Liver (tissue), 10 donors: ENCODE measurements at places on chromosomes 1 and 21. TPM values are rescaled to one million over a fixed set of nuclear protein-coding genes. Genes with fewer than 3 reads are reported as not detected.

- H3K4me1 ChIP-seq, result no peaks in the 10 kb centered on the region
- H3K4me3 ChIP-seq, result no peak overlapping the region
- H3K36me3 ChIP-seq, result no peaks in the 10 kb centered on the region
- H3K27ac ChIP-seq, result no peak overlapping the region
- DNase-seq, result no peak
Observed at GRCh38 chr1:2914702-2915101, 106.6 kb upstream of the ACTRT2 start.

Gene RAB3B
- 0.17 TPM for total RNA-seq

DNA sequence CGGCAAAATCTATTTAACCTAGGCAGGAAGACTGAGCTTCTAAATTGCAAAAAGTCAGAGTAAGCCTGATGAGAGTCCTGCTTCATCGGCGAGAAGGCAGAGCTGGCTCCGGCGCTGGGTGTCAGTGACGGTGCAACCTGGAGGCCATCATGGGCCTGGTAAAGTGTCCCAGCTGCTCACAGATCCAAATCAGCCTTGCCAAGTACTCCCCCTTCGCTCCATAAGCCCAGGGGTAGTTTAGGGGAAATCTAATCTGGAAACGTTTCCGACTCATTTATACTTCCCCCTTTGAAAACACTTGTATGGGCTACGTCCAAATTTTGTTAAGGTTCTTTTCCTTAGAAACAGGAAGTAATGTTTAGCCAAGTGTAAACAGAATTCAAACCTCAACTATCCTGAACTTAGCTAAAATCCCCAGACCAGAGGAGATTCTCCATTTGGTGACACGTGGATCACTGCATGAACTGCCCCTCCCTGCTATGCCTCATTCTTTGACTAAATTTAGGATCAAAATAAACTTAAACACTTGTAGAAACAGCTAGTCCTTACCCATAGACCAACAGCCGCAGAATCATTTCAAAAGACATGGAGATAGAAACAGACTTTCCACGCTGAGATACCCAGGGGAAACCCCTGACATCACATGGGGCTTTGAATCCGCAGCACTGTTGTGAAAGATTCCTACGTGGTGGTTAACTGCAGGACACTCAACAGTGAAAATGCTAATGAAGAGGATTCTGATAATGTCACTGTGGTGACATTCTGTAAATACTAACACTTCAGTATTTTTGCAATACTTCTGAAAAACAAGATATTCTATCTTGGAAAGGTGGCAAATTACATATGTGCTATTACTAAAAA lies 172.7 kb downstream of the TGFBR3 start:
- no peaks in the 10 kb centered on the region for H3K4me1 ChIP-seq
- no peaks in the 10 kb centered on the region for H3K27me3 ChIP-seq
- peaks cover 20% of the 10 kb centered on the region for H3K36me3 ChIP-seq
- H3K4me3 ChIP-seq, result no peak overlapping the region
- DNase-seq, result no peak

GRCh38 chr21:33618407-33618806 lies 23.1 kb downstream of the CRYZL1 start:
- no peak overlapping the region for H3K4me3 ChIP-seq
- H3K27ac ChIP-seq, result no peak overlapping the region
- no peaks in the 10 kb centered on the region for H3K4me1 ChIP-seq

- H3K27me3 ChIP-seq, result no peaks in the 10 kb centered on the region
- peaks cover 21% of the 10 kb centered on the region for H3K4me1 ChIP-seq
- peak overlapping the region; percentile 64 for H3K27ac ChIP-seq
- DNase-seq, result no peak
- no peaks in the 10 kb centered on the region for H3K36me3 ChIP-seq
Observed at GRCh38 chr1:225891229-225891972, 2.5 kb upstream of the LEFTY1 start.

- H3K27me3 ChIP-seq, result no peaks in the 10 kb centered on the region
- H3K4me3 ChIP-seq, result no peak overlapping the region
- H3K36me3 ChIP-seq, result no peaks in the 10 kb centered on the region
- H3K4me1 ChIP-seq, result peaks cover 4% of the 10 kb centered on the region
Observed at GRCh38 chr1:209625791-209626285, 26.4 kb downstream of the LAMB3 start.

- H3K4me3 ChIP-seq, result no peak overlapping the region
- H3K27me3 ChIP-seq, result no peaks in the 10 kb centered on the region
- peaks cover 12% of the 10 kb centered on the region for H3K4me1 ChIP-seq
Observed at GRCh38 chr21:34523019-34523555, 11.1 kb upstream of the KCNE1 start.

- no peaks in the 10 kb centered on the region for H3K4me1 ChIP-seq
- no peak overlapping the region for H3K4me3 ChIP-seq
Observed at GRCh38 chr1:191695865-191696264, 462.4 kb upstream of the RGS18 start.

- no peaks in the 10 kb centered on the region for H3K27me3 ChIP-seq
- peak within 1 kb of the TSS; percentile 82 for H3K4me3 ChIP-seq
- H3K4me1 ChIP-seq, result peaks cover 39% of the 10 kb centered on the region
- DNase-seq, result no peak
- peaks cover 5% of the 10 kb centered on the region for H3K36me3 ChIP-seq
Observed at GRCh38 chr1:156284112-156284511, at the start of gene TMEM79. TSS of gene TMEM79 (plus strand) at chr1:156284325. CDS start at chr1:156285227, 902 bp downstream.

DNA sequence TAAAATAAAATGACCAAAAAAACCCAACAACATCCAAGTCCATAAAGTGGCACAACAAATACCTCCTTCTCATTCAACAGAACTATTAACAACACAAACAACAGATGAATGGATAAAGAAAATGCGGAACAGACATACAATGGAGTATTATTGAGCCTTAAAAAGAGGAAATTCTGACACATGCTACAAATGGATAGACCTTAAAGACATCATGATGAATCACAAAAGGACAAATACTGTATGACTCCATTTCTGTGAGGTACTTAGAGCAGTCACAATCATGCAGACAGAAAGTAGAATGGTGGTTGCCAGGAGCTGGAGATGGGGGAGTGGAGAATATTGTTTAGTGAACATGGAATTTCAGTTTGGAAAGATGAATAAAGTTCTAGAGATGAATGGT lies 42.6 kb downstream of the EYA3 start:
- H3K4me3 ChIP-seq, result no peak overlapping the region
- H3K27ac ChIP-seq, result no peak overlapping the region
- H3K4me1 ChIP-seq, result no peaks in the 10 kb centered on the region
- H3K36me3 ChIP-seq, result peaks cover 10% of the 10 kb centered on the region
- no peaks in the 10 kb centered on the region for H3K27me3 ChIP-seq

Gene VASH2
- total RNA-seq, result 0.70 TPM

DNA sequence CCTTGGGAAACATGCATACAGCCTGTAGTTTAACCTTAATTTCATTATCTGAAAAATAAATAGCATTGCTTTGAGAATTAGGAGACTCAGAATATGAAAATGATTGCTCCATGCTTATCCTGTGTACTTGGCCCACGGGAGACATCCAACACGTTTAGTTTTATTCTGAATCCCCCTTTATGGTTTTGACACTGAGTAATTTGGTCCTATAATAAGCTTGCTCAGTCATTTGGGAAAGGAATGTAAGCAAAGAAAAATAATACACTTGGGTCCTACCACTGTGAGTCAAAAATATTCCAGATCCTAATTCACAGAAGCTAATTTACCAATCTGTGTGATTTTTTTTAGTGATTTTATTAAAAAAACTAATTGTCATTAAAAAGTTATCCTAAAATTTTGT lies 557.3 kb downstream of the USP25 start:
- no peaks in the 10 kb centered on the region for H3K27me3 ChIP-seq
- no peak overlapping the region for H3K27ac ChIP-seq
- H3K36me3 ChIP-seq, result no peaks in the 10 kb centered on the region
- DNase-seq, result no peak
- H3K4me3 ChIP-seq, result no peak overlapping the region

Gene DNM3
- total RNA-seq, result 1.3 TPM

GRCh38 chr1:154391086-154391770 lies 13.9 kb upstream of the IL6R start:
- no peaks in the 10 kb centered on the region for H3K4me1 ChIP-seq

Gene CHRM3
- total RNA-seq, result 0.09 TPM

GRCh38 chr1:110123224-110123623 lies 11.0 kb downstream of the UBL4B start:
- no peaks in the 10 kb centered on the region for H3K4me1 ChIP-seq
- H3K4me3 ChIP-seq, result no peak overlapping the region
- DNase-seq, result no peak
- H3K27me3 ChIP-seq, result no peaks in the 10 kb centered on the region
- no peaks in the 10 kb centered on the region for H3K36me3 ChIP-seq
- no peak overlapping the region for H3K27ac ChIP-seq

Gene CLIC4
- 40.7 TPM for total RNA-seq

Gene SPATC1L
- total RNA-seq, result 3.5 TPM

DNA sequence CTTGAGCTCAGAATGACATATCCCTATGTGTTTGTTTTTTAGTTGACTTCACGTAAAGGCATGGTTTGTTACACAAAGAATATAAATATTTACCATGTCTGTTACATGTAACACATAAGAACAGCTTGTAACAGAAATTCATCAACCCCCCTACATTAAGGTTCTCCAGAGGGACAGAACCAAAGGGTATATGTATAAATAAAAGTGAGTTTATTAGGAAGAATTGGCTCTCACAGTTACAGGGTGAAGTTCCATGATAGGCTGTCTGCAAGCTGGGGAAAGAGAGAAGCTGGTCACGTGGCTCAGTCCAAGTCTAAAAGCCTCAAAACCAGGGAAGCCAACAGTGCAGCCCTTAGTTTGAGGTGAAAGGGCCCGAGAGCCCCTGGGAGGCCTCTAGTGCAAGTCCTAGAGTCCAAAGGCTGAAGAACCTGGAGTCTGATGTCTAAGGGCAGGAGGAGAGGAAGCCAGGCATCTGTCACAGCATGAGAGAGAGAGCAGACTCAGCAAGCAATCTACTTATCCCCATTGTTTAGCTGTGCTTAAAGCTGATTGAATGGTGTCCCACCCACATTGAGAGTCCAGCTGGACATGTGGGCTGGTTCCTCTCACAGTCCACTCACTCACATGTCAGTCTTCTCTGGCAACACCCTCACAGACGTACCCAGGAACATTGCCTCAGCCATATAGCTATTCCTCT lies 15.8 kb downstream of the THRAP3 start:
- peaks cover 2% of the 10 kb centered on the region for H3K36me3 ChIP-seq
- peak; percentile 55 for DNase-seq
- no peaks in the 10 kb centered on the region for H3K27me3 ChIP-seq
- H3K4me1 ChIP-seq, result peaks cover 24% of the 10 kb centered on the region
- H3K27ac ChIP-seq, result peak overlapping the region; percentile 46

- no peaks in the 10 kb centered on the region for H3K27me3 ChIP-seq
- H3K4me1 ChIP-seq, result peaks cover 6% of the 10 kb centered on the region
- H3K36me3 ChIP-seq, result peaks cover 19% of the 10 kb centered on the region
- peak within 1 kb of the TSS; percentile 81 for H3K27ac ChIP-seq
- peak; percentile 85 for DNase-seq
Observed at GRCh38 chr1:161749509-161750407, at the start of gene DUSP12. TSS of gene DUSP12 (plus strand) at chr1:161749786. CDS start at chr1:161749802, 16 bp downstream.

GRCh38 chr1:230278871-230279582 lies 147.1 kb downstream of the PGBD5 start:
- no peak overlapping the region for H3K27ac ChIP-seq
- DNase-seq, result no peak
- no peaks in the 10 kb centered on the region for H3K4me1 ChIP-seq
- H3K36me3 ChIP-seq, result peaks cover 54% of the 10 kb centered on the region

Gene WNT2B
- 0.92 TPM for total RNA-seq

DNA sequence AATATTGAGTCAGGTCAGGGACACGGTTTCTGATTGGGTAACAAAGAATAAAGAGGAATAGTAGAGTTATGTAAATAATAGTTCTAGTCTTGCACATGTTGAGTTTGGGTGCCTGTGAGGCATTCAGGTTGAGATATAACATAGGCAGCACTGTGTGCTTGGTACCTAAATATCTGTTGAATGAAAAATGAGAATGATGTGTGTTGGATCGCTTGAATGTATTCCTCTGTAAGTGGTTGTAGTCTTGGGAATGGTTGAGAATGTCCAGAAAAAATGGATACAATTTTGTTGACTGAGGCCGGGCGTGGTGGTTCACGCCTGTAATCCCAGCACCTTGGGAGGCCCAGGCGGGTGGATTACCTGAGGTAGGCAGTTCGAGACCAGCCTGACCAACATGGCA lies 116.3 kb upstream of the HNRNPU start:
- no peak for DNase-seq
- no peak overlapping the region for H3K4me3 ChIP-seq
- H3K4me1 ChIP-seq, result no peaks in the 10 kb centered on the region
- H3K36me3 ChIP-seq, result no peaks in the 10 kb centered on the region
- H3K27me3 ChIP-seq, result no peaks in the 10 kb centered on the region

GRCh38 chr1:206779638-206780037 lies 7.3 kb upstream of the IL10 start:
- no peak overlapping the region for H3K27ac ChIP-seq
- no peak overlapping the region for H3K4me3 ChIP-seq
- H3K27me3 ChIP-seq, result no peaks in the 10 kb centered on the region
- no peaks in the 10 kb centered on the region for H3K4me1 ChIP-seq
- H3K36me3 ChIP-seq, result no peaks in the 10 kb centered on the region

DNA sequence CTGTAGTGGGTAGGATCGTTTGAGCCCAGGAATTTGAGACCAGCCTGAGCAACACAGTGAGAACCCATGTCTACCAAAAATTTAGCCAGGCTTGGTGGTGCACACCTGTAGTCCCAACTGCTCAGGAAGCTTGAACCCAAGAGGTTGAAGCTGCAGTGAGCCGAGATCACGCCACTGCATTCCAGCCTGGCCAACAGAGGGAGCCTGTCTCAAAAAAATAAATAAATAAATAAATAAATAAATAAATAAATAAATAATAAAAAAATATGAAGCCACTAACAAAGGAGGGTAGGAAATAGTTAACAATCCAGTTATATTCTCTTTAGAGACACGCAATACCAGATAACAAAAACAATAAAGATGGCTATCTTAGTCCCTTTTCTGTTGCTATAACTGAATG lies 11.9 kb upstream of the CBR3 start:
- no peak for DNase-seq
- no peak overlapping the region for H3K27ac ChIP-seq
- H3K36me3 ChIP-seq, result no peaks in the 10 kb centered on the region
- peaks cover 9% of the 10 kb centered on the region for H3K4me1 ChIP-seq

DNA sequence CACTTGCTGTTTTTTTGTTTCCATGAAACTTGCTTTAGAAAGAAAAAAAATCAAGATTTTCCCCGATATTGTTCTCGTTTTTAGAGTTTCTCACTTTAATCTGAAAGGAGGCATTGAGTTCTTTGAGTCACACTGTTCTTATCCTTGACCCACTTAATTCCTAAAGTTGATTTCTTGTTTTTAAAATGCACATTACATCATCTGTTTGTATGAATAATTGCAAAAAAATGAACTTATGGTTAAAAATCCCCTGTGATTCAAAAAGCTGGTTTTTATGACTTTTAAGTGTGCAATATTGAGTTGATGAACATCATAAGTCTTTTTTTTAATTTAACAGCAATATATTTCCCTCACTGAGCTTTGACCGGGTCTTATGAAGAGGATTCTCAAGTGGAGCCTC lies 131.6 kb downstream of the SNX7 start:
- H3K4me3 ChIP-seq, result no peak overlapping the region
- no peak overlapping the region for H3K27ac ChIP-seq
- H3K36me3 ChIP-seq, result no peaks in the 10 kb centered on the region
- no peaks in the 10 kb centered on the region for H3K4me1 ChIP-seq

- no peak overlapping the region for H3K4me3 ChIP-seq
- H3K4me1 ChIP-seq, result no peaks in the 10 kb centered on the region
- H3K27ac ChIP-seq, result no peak overlapping the region
- H3K36me3 ChIP-seq, result no peaks in the 10 kb centered on the region
- H3K27me3 ChIP-seq, result no peaks in the 10 kb centered on the region
Observed at GRCh38 chr1:201578008-201578888, 39.3 kb downstream of the NAV1 start.

- no peaks in the 10 kb centered on the region for H3K27me3 ChIP-seq
- no peaks in the 10 kb centered on the region for H3K36me3 ChIP-seq
- no peak for DNase-seq
- H3K4me1 ChIP-seq, result no peaks in the 10 kb centered on the region
- no peak overlapping the region for H3K4me3 ChIP-seq
Observed at GRCh38 chr1:32536117-32536516, 3.1 kb upstream of the ZBTB8A start.

Gene IGFN1
- total RNA-seq, result 0.08 TPM

Gene TSEN15
- 21.8 TPM for total RNA-seq
